Purkinje cell (primary cell): ENCODE measurements at places on chromosomes 1 and 21. TPM values are rescaled to one million over a fixed set of nuclear protein-coding genes. Genes with fewer than 3 reads are reported as not detected.

Gene TAS1R1
- polyA plus RNA-seq, result 0.35 TPM in 1 of 2 replicates, not detected in the other

Gene CR1L
- not detected in 2 replicates for polyA plus RNA-seq

Gene MYBPH
- not detected in 2 replicates for polyA plus RNA-seq

Gene TEX38
- polyA plus RNA-seq, result not detected in 2 replicates

Gene RIPK4
- not detected in 2 replicates for polyA plus RNA-seq
